Left ventricle myocardium inferior (tissue), 1 donor: ENCODE measurements at places on chromosomes 2 and 18.

- peaks cover 57% of the 10 kb centered on the region for H3K4me1 ChIP-seq
- H3K27me3 ChIP-seq, result no peaks in the 10 kb centered on the region
- DNase-seq, result no peak
- no peaks in the 10 kb centered on the region for H3K36me3 ChIP-seq
- H3K4me3 ChIP-seq, result no peak overlapping the region
- peak overlapping the region; percentile 84 for H3K27ac ChIP-seq
These were observed 46.9 kb upstream of the SMAD7 start for GRCh38 chr18:48997681-48997984.

- H3K36me3 ChIP-seq, result peaks cover 31% of the 10 kb centered on the region
- peak; percentile 71 for DNase-seq
- peaks cover 29% of the 10 kb centered on the region for H3K27me3 ChIP-seq
These were observed 1.2 kb downstream of the GATA6 start for GRCh38 chr18:22170421-22171257.

DNA sequence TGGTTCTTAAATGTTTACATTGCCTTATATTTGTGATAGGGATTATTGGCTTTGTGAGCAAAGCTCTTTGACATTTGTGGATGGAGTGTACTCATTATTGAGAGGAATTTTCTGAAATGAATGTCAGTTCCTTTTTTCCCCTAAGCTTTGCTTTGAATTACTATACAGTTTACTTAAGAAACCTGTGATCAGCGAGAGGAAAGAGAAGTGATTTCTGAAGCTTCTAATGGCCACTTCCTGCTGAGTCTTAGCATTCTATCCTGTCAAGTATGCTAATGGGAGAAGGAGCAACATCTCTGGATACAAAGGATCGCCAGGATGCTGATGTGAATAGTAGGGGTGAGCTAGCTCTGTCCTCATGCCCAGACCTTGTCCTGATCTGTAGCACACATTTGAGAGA is 47.8 kb upstream of the MGAT5 start:
- peak overlapping the region; percentile 64 for H3K27ac ChIP-seq
- DNase-seq, result no peak
- no peaks in the 10 kb centered on the region for H3K27me3 ChIP-seq

DNA sequence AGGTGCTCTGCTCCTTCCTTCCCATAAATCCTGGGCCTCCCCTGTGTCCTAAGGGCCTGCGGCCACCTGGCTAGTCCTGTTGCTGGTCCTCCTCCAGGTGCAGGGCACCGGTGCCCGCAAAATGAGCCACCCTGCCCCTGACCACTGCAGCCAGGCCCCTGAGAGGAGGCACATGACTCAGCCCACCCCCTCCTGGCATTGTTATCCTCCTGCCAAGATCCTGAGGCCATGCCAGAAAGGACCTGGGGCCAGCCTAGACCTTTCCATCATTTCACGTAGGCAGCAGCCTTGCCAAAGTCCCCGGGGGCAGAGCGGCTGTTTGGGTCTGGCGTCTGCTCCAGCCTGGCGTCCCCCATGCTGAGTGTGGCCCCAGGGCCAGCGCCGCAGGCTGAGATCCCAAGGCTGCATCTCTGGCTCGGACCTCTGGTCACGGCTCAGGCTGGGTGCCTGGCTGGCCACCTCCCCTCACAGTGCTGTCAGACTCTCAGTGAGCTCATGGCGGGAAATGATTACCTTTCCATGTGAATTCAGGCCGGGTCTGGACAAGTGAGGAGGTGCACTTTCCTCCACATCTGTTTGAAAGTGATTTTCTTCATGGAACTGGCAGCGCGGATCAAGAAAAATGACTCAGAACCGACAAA is 81.0 kb downstream of the NDUFA10 start:
- no peaks in the 10 kb centered on the region for H3K36me3 ChIP-seq
- peaks cover 29% of the 10 kb centered on the region for H3K4me1 ChIP-seq
- no peak overlapping the region for H3K27ac ChIP-seq
- peak; percentile 18 for DNase-seq
- H3K4me3 ChIP-seq, result no peak overlapping the region

- no peaks in the 10 kb centered on the region for H3K36me3 ChIP-seq
- no peaks in the 10 kb centered on the region for H3K4me1 ChIP-seq
- no peak overlapping the region for H3K4me3 ChIP-seq
- H3K27ac ChIP-seq, result no peak overlapping the region
- DNase-seq, result no peak
These were observed 872.2 kb upstream of the NXPH2 start for GRCh38 chr2:139652385-139652784.

DNA sequence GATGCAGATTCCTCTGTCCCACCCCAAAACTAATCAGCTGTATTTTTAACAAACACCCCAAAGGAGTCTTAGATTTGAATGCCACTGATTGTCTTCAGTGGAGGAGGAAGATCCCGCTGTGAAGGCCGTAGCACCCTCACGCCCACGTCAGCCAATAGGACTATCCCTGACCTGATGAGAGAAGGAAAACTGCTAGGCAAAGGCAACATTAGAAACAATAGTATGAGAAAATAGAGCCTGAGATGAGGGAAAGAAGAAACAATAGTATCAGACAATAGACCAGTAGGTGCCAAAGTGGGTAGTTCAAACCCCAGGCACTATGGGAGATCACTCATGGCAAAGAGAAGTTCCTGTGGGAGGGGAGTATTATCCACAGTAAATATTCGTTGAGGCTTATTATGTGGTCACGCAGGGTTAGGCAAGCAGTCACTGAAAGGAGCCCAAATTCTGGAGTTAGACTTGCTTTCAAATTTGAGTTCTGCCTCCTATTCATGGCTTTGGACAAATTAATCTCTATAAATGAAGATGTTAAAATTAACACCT is 2.8 kb downstream of the PCBP1 start:
- peaks cover 56% of the 10 kb centered on the region for H3K4me1 ChIP-seq
- peak overlapping the region; percentile 100 for H3K27ac ChIP-seq
- H3K4me3 ChIP-seq, result peak overlapping the region; percentile 82
- no peak for DNase-seq

GRCh38 chr18:23087352-23087751 is 47.9 kb upstream of the CABLES1 start:
- no peaks in the 10 kb centered on the region for H3K36me3 ChIP-seq
- DNase-seq, result no peak
- H3K4me3 ChIP-seq, result no peak overlapping the region

GRCh38 chr2:73588177-73588576 is 54.0 kb downstream of the NAT8 start:
- H3K36me3 ChIP-seq, result no peaks in the 10 kb centered on the region
- no peaks in the 10 kb centered on the region for H3K27me3 ChIP-seq
- H3K4me3 ChIP-seq, result no peak overlapping the region
- H3K4me1 ChIP-seq, result peaks cover 6% of the 10 kb centered on the region
- DNase-seq, result no peak
- no peak overlapping the region for H3K27ac ChIP-seq

DNA sequence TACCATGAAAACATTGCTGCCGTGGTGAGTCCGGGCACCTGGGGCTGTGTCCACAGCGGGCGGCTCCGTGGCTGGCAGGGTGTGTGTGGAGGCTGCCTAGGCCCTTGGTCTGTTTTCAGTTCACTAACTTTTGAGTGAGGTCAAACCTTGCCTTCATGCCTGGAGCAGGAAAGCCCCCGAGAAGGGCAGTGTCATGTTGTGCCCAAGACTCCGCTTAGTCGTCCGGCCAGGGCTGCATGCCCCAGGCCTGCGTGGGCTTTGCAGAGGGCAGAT is 24.1 kb downstream of the MAL start:
- H3K4me1 ChIP-seq, result no peaks in the 10 kb centered on the region
- no peak for DNase-seq
- peaks cover 47% of the 10 kb centered on the region for H3K27me3 ChIP-seq

DNA sequence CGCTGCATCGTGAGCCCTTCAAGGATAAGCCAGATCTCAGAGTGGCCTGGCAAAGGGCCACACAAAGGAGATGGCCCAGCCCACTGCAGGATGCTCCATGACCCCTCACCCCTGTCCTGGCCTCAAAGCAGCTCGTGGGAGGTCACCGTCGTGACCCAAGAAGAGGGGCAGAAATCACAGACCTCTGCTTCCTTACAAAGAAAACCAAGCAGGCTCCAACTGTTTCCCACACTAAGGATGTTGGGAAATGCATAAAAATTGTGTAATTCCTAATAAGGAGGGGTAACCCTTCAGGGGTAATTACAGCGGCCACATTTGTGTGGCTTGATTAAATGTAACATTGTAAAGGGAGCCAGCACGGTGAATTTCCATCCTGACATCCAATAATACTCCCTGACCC is 102.3 kb downstream of the BOD1L2 start:
- no peaks in the 10 kb centered on the region for H3K36me3 ChIP-seq
- H3K27ac ChIP-seq, result no peak overlapping the region
- no peaks in the 10 kb centered on the region for H3K4me1 ChIP-seq
- peaks cover 10% of the 10 kb centered on the region for H3K27me3 ChIP-seq
- no peak overlapping the region for H3K4me3 ChIP-seq
- DNase-seq, result no peak

DNA sequence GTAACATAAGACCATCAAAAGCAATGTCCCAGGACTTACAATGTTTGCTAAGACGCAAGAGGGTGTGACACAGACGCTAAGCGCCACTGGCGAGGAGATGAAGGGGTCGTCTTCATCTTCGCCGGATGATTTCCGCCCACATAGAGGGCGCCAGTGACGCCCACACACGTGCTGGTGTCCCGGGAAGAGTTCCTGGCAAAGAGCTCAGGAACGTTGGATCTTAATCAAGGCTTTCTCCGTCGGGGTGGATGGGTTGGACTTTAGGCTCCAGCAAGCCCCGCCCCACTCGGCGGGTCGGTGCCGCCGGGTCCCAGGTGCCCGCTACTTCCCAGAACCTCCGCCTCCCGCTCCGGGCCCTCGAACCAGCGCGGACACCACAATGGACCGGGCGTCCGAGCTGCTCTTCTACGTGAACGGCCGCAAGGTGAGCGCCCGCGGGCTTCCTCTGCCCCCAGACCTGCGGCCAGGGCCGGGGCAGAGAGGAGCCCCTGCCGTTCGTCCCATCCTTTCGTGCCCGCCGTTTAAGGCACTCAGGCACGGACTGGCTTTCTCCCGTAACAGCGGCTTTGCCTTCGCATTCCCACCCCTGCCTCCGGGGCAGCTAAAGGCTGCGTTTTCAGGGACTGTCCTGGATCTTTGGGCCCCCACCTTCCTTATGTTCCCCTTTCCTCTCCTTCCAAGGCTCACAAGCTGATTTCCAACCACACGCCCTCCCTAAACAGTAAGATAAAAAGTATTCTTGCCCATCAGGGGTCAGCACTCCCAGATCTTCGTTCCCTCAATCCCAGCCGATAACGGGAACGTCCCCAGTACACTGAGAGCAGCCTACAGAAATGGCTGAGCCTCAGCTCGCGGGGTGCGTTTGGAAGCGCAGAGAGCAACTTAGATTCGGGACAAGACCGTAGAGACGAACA is at the start of gene AOX1:
Gene AOX1, plus strand, starts transcription at position 285 of the 914 bp plus-strand sequence. Its CDS starts 95 bp downstream, at position 380.
- H3K4me1 ChIP-seq, result peaks cover 17% of the 10 kb centered on the region
- peak within 1 kb of the TSS; percentile 74 for H3K27ac ChIP-seq
- H3K27me3 ChIP-seq, result peaks cover 12% of the 10 kb centered on the region
- H3K36me3 ChIP-seq, result no peaks in the 10 kb centered on the region

- no peak for DNase-seq
- H3K36me3 ChIP-seq, result no peaks in the 10 kb centered on the region
- no peak overlapping the region for H3K4me3 ChIP-seq
- no peak overlapping the region for H3K27ac ChIP-seq
These were observed 118.5 kb downstream of the TGFA start for GRCh38 chr2:70435138-70435537.

GRCh38 chr2:175282300-175282699 is 100.8 kb upstream of the ATP5MC3 start:
- DNase-seq, result no peak
- H3K4me1 ChIP-seq, result no peaks in the 10 kb centered on the region
- H3K36me3 ChIP-seq, result no peaks in the 10 kb centered on the region
- H3K27ac ChIP-seq, result no peak overlapping the region

DNA sequence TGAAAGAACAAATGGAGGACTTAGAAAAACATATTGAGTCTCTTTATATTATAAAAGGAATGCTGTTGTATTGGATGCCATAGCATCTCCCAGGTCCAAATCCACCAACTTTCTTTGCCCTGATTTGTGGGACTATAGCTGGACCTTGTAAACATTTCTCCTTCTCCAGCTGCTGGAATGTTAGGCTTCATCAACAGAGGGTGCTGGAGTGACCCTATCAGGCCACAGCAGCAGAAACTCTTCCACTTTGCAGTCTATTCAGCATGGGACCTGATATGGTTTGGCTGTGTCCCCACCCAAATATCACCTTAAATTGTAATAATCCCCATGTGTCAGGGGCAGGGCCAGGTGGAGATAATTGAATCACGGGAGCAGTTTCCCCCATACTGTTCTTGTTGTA is 138.4 kb upstream of the ARL4C start:
- H3K36me3 ChIP-seq, result no peaks in the 10 kb centered on the region
- peaks cover 37% of the 10 kb centered on the region for H3K27me3 ChIP-seq
- H3K4me3 ChIP-seq, result no peak overlapping the region
- no peak overlapping the region for H3K27ac ChIP-seq
- no peak for DNase-seq

DNA sequence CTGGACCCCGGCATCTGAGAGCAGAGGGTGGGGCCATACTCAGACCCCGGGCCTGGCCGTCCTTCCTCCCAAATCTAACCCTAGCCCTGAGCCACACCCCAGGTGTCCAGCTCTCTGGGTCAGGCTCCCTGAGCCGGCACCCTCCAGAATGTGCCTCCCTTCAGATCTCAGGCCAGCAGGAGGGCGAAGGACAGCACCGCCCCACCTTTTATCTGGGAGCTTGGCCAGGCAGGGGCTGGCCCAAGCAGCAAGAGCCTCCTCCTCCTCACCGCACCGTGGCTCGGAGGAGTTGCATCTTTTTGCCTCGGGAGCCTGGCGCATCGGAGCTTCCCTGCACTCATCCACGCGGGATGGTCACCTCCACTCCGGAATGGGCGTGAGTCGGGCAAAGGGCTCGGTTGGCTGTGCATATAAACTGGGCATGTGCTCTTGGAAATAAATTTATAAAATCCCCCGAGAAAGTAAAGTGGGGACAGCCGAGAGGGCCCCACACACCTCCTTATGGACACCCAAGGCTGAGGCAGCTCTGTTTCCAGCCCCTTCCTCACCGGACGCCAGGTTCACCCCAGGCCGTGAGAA is 69.1 kb upstream of the CTDP1 start:
- peaks cover 53% of the 10 kb centered on the region for H3K27me3 ChIP-seq
- H3K36me3 ChIP-seq, result no peaks in the 10 kb centered on the region
- no peak overlapping the region for H3K4me3 ChIP-seq
- no peak for DNase-seq

GRCh38 chr2:88838165-88838635 is 146.7 kb downstream of the RPIA start:
- H3K27me3 ChIP-seq, result no peaks in the 10 kb centered on the region
- no peak overlapping the region for H3K27ac ChIP-seq
- peaks cover 4% of the 10 kb centered on the region for H3K4me1 ChIP-seq
- no peak for DNase-seq
- H3K4me3 ChIP-seq, result no peak overlapping the region

- DNase-seq, result no peak
- H3K4me3 ChIP-seq, result no peak overlapping the region
- no peaks in the 10 kb centered on the region for H3K27me3 ChIP-seq
- H3K27ac ChIP-seq, result no peak overlapping the region
- H3K4me1 ChIP-seq, result no peaks in the 10 kb centered on the region
These were observed 41.8 kb downstream of the TGFBRAP1 start for GRCh38 chr2:105287692-105288091.

- DNase-seq, result no peak
- no peak overlapping the region for H3K27ac ChIP-seq
- H3K36me3 ChIP-seq, result no peaks in the 10 kb centered on the region
- no peaks in the 10 kb centered on the region for H3K4me1 ChIP-seq
These were observed 287.3 kb downstream of the MREG start for GRCh38 chr2:215726070-215726469.

- no peaks in the 10 kb centered on the region for H3K36me3 ChIP-seq
- no peak for DNase-seq
These were observed 511.9 kb upstream of the TNP1 start for GRCh38 chr2:217371781-217372213.

- H3K4me3 ChIP-seq, result no peak overlapping the region
- no peaks in the 10 kb centered on the region for H3K36me3 ChIP-seq
- H3K27ac ChIP-seq, result no peak overlapping the region
- no peaks in the 10 kb centered on the region for H3K4me1 ChIP-seq
These were observed 22.4 kb downstream of the COLEC11 start for GRCh38 chr2:3617198-3617890.
